ENCODE measurements at places on chromosomes 2 and 18.

DNA sequence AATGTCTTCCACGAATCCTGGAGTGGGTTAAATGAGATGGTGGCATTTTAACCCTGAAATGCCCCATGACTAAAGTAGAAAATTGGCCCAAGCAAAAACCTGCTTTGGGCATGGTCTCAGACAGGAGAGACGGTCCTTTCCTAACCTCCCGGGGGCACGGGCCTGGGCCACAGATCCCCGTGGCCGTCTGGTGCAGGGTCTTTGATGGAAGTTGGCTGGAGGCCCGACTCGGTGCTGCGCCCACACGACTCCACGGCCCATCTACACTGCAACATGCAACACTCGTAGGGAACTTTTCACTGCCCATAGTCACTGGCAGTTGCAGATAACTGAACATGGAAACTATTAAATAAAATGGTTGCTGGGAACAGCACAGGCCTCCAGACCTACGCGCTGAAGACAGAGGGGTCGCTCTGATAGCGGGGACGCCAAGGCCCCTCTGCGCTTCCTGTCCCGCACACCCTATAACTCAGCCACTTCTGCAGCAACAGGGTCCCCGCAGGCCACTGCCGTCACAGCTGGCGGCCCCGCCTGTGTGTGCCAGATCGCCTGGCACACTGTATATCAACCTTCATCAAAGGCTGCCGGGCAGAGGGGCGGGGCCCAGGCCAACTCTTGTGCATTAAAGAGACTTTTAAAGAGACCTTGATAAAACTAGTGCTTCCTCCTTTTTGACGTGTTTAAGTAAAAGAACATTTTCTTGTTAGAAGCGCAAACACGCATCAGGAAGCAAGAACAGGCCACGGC is 214.1 kb downstream of the TWIST2 start:
- no peak for DNase-seq

- no peak for DNase-seq
These were observed 18.7 kb upstream of the NABP1 start for GRCh38 chr2:191659198-191659597.

DNA sequence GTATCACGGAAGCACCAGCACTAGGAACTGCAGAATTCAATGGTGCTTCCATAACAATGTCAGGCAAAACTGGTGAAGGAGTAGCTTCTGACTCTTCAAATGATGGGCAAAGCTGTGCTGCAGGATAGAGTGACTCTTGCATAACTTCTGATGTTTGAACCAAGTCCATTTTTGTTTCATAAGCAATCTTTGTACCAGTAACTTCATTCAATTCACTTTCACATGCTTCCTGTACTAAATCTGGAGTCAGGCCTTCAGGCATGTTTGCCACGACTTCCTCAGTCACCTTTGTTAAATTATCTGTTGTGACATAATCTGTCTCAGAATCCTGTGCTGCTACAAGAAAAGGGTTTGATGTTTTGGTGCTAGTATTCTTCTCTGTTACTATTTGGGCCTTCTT is 24.0 kb downstream of the RTN4 start:
- no peak for DNase-seq

GRCh38 chr2:215772634-215773563 is 240.5 kb downstream of the MREG start:
- no peak for DNase-seq

- no peak for DNase-seq
These were observed 265.3 kb upstream of the NXPH2 start for GRCh38 chr2:139045524-139045923.

GRCh38 chr2:128797937-128798336 is 479.3 kb upstream of the HS6ST1 start:
- no peak for DNase-seq

- no peak for DNase-seq
These were observed 29.2 kb downstream of the WIPF1 start for GRCh38 chr2:174568425-174568824.

GRCh38 chr2:19942199-19942598 is 40.4 kb upstream of the TTC32 start:
- DNase-seq = no peak

DNA sequence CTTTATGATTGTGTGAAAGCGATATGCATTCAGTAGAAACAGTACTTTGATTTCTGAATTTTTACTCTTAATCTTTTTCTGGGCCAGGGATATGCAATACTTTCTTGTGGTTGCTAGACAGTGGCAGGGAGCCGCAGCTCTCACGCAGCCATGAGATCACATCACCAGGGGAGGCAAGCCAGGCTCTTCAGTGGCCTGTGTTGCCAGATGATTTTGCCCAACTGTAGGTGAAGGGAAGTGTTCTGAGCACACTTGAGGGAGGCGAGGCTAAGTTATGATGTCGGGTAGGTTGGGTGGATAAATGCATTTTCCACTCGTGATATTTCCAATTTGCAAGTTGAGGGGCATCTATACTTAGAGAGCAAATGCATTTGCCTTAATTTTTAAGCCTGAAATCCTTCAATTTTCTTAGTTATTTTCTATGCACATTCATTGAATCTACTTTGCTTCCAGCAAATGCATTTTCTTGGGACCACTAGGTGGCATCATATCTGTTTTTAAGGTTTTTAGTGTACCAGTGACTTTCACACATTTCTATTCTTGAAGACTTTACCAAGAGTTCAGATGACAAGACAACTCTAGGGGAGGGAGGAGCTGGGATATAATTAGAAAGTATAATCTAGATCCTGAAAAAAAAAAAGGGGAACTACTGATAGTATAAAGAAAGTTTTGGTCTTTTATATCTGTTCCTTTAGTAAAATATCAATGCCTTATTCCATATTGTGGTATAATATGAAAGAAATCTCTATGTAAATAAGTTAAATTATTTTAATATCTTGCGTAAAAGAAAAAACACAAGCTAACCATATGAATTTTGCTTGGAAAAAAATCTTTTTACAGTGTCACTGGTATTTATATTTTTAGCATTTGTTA is 643.3 kb downstream of the SOCS6 start:
- no peak for DNase-seq

Measured in activated CD4-positive, alpha-beta T cell treated with anti-CD3 and anti-CD28 coated beads for 48 hours (primary cell).